ENCODE measurements at places on chromosomes 7 and 10. TPM values are rescaled to one million over a fixed set of nuclear protein-coding genes. Genes with fewer than 3 reads are reported as not detected.

Gene TUBAL3
- total RNA-seq = not detected

DNA sequence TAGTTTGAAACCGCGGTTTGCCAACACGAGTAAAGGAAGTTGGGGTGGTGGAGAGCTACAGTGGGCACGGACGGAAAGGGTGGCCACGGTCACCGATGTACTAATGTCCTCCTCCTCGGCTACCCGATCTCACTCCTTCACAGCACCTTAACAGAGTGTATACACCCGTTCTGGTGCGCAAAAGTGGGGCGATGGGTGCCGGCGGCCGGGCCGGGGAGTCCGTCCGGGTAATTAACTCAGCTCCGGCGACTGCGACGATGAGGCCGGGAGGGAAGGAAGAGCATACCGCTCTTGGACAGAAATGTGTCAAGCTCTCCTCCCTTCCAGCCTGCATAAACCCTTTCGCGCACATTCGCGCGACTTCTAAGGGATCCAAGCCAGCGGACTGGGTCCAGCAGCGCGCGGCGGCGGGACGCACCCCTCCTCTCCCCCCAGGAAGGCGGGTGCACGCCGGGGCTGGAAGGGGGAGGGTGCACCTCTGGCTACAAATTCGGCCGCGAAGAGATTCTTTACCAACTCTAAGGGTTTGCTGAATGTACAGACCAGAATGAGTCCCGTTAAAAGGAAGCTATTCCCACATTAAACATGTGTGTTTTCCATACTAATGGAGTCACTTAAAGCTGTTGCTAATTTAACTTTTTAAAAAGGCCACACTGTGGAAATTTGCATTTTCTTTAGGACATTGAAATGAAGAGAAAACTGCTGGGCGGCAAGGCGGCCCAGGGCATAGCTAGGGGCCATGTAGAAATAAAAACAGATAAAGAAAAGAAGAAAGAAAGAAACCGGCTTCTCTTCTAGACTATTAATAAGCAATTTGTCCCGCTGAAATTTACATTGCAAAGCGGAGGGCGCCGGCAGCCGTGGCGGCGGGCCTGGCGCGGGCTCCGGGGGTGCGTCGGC lies 6.6 kb upstream of the EBF3 start:
- no peak for ATAC-seq

Gene BAIAP2L1
- total RNA-seq = 6.0 TPM

DNA sequence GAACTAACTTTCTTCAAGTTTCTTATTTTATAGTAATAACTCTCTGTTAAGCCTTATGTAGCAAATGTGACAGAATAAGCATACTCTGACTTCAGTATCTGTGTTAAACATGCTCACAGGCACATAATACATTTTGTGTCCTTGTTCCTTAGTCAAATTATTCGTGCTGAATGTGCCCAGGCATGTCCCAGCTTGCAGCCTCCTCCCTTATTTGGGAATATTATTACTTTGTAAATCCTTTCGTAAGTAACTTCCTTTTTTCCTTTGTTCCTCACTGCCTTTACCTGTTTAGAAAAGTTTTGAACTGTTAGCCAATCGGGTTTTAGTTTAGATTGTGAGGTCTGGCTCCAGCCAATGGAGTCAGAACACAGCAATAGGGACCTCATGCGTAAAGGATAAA lies 46.9 kb downstream of the GALNT11 start:
- ATAC-seq = no peak

DNA sequence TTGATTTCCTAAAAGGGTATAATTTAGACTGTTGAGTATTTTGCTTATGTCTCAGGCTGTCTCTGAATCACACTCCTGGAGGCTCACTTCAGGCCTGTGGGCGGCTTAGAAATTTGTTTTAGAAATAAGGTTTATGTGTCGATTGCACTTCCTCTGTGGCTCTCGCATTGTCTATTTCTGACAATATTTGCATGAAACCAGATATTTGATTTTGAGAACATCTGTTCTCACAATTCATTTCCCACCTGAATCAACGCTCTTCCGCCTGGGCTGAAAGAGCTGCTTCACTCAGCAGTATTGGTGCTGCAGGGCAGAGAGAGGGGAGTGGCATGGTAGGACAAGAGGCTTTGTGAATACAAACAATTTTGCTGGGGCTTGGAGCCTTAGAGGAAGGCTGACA lies 262.0 kb downstream of the ADRA2A start:
- no peak for ATAC-seq

DNA sequence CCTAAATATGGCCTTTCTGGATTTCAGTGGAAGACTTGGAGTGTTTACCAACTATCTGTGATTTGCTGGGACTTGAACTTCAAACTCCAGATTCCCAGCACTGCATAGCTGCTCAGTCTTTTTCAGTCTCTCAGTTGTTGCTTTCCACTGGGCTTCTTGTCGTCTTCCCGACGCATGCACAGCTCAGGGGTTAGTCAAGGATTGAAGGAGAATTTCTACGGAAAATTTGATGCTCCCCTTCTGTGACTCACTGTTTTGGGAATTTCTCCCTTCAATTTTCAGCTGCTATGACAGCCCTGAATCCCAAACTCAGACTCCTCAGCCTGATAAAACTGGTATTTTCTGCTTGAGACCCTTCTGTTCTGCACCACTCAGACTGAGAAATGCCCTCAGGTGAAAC lies 91.7 kb downstream of the CYP26A1 start:
- no peak for ATAC-seq

Gene UPK3BL2
- 45.7 TPM for total RNA-seq

Gene GAD2
- not detected for total RNA-seq

GRCh38 chr10:1548596-1548995 lies 188.7 kb downstream of the ADARB2 start:
- no peak for ATAC-seq

DNA sequence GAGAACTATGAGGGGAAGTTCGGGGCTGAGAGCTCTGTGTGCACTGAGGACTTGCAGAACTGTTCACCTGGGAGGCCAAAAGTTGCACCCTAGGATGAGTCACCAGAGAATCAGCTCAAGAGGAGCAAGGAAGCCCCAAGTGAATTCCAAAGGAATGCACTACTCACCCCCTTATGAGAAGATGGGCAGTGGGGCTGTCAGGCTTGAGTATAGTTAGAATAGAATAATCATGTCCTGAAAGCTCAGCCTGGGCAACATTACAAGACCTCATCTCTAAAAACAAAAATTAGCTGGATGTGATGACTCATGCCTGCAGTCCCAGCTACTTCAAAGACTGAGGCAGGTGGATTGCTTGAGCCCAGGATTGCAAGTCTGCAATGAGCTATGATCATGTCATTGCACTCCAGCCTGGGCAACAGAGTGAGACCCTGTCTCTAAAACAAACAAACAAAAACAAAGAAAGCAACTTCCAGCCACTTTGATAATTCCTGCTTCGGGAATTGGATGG lies 30.0 kb downstream of the MAP3K8 start:
- peak; percentile 26 for ATAC-seq

DNA sequence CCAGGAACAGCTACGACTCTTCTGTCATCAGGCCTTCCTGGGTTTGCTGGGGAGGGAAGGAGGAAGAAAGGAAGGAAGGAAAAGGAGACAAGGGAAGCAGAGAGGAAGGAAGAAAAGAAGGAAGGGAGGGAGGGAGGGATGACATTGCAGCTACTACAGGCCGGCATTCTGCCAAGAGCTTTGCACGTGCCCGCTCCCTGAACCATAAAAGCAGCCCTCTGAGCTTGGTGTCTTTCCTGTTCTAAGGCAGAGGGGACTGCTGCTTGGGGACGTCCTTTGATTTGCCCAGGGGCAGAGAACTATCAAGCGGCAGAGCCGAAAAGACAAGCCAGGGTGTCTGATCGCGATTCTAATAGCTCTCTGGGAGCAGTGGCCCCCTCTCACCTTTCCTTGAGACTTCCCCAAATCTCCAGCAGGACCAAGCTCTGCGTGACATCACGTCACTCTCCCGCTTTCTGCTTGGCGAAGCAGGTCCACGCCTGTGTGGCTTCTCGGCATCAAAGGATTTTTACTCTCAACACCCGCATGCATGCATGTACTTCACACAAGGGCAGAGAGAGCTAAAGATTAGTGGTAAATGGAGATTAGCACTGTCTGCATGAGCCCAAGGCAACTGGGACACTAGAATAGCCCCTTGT lies 167.8 kb upstream of the AUTS2 start:
- no peak for ATAC-seq

Gene SEMA4G
- total RNA-seq = 1.4 TPM

Gene ZNF804B
- not detected for total RNA-seq

DNA sequence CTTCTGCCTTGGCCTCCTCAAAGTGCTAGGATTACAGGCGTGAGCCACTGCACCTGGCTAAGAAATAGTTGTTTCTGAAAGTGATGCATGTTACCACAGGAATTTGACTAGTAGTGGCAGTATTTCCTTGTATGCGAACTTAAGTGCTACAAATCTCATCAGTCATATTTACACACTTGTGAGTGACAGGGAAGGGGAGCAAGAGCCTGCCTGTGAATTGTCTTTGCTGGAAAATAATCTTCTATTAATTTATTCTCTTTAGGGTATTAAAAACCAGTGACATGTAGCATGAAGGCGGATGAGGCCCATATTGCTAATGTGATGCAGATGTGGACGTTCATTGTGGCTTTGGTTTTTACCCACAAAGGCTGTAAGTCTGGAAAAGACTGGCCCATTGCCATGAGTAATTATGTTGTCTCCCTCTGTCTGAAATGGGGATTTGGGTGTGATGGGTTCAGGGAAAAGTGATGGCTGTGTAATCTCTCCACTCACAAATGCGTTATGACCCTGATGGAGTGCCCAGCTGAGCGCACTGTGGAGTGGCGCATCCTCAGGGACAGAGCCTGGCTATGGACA lies 97.6 kb downstream of the CCNY start:
- ATAC-seq = peak; percentile 83

DNA sequence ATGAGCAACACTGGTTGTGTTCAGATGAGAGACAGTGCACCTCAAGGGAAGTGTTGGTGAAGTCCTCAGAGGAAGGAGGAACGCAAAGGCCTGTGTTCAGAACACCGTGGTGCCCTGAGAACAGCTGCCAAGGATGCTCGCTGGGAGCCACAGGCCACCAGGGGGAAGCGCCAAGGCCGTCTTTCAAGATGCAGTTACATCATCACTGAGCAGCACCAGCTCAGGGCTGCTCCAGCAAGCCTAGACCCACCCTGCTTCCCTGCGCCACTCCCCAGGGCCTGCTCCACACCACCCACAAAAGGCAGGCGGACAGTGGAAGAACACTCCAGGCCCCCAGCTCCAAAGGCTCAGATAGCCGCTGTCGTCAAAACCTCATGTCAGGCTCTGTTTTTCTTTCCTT lies 378.8 kb downstream of the DPP6 start:
- no peak for ATAC-seq

DNA sequence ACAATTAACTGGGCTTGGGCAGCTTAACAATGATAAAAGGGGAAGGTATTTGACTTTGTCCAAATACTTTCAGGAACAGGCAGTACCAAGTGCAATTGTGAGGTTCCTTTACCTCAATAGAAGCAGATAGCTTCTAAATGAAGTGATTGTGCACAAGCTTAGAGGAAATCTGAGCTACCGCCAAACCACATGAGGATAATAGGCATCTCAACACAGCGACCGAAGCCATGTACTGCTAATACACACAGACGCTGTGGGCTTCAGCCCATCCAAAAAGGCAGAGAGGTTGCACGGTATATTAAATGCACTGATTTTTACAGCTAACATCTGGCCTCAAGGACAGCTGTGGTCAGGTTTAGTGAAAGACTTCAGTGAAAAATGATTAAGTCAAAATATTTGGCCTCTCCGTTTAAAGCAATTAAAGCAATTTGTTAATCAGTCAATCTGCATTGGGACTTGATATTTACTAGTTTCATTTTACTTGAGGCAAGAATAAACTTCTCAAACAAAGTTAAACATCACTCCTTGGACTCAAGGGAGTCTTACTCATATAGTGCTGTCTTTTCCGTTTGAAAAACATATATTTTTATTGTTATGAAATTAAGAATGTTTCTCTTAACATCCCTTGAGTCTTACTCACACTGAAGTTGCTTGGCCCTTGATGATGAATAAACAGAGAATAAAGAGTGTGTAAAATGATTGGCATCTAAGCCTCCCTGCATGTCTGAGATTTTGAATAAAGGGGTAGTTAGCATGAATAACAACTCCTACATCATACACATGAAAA lies 306.3 kb downstream of the C7orf25 start:
- ATAC-seq = no peak

DNA sequence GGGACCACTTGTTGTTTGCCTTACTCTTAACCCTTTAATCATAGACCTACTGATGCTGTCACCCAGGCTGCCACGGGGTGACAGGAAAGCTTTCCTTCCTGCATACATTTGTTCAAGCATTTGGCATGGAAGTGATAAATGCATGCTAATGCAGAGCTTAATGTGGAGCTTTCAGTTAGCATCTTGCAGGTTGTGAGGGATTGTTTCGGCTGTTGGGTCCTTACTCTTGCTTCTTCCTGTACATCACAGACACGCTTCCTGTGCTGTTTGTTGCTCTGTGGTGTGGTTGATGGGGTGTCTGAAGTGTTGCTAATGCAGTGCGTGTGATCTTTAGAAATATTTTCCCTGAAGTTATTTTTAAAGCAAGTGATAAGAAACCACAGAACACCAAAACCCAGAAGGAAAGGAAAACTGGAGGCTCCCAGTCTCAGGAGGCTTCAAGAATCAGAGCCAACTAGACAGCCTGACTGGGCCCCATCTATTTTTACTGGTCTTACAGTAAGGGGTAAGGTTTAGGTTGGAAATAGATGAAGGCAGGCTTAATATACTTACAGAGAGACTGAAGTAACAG lies 143.1 kb downstream of the CHN2 start:
- no peak for ATAC-seq

DNA sequence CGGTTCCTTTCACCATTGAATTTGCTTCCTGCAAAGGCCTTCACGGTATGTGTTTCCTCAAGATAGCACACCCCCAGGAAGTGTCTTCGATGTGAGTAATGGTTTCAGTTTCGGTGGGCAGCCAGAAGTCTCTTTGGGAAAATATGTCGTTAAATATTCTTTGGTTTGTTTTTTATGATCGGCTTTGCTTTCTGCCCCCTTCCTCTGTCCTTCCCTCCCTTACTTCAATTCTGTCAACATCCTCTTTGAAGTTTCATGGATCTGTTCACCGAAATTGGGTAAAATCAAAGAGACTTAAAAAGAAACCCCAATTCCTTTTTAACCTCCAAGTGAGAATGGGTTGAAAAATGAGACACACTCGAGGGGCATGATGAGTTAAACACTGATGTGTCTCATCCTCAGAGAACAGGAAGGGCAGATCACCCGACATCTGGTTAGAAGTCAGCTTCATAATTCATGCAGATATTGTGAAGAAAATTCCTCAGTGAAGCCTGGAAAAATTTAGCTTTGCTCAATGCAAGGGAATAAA lies 170.8 kb upstream of the HABP2 start:
- peak; percentile 62 for ATAC-seq

Gene LDB1
- total RNA-seq = 93.6 TPM

- peak; percentile 1 for ATAC-seq
Observed at GRCh38 chr10:7411671-7412128, 866 bp upstream of the SFMBT2 start.

Measured in activated T-helper 17 cell treated with anti-CD3 and anti-CD28 coated beads, Interleukin-2, amount 50 U/mL, for 72 hours (primary cell).